ENCODE measurements at places on chromosomes 13 and 19.

DNA sequence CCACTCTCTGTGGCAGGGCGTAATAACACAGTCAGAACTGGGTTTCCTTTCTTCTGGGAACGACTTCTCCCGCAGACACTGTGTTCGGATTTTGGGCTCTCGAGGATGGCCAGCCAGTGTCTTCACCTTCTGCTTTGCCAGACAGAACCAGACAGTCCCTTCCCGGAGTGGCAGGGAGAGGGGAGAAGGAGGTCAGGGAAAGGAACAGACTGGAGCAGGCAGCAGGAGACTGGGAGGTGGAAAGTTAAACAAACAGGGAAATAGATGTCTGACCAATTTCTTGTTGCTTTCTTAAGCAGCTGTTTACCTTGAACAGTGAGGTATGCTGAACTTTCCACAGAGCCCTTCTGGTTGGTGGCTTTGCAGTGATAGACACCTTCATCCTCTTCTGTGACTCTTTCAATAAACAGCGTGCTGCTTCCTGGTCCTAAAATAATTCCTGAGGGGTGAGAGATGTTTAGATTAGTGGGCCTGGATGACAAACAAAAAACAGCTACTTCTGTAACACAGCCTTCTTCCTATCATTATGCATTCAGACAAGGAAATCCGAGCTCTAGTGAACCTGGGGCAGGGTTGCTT is 137.6 kb downstream of the FLT1 start:
- no peak for DNase-seq

DNA sequence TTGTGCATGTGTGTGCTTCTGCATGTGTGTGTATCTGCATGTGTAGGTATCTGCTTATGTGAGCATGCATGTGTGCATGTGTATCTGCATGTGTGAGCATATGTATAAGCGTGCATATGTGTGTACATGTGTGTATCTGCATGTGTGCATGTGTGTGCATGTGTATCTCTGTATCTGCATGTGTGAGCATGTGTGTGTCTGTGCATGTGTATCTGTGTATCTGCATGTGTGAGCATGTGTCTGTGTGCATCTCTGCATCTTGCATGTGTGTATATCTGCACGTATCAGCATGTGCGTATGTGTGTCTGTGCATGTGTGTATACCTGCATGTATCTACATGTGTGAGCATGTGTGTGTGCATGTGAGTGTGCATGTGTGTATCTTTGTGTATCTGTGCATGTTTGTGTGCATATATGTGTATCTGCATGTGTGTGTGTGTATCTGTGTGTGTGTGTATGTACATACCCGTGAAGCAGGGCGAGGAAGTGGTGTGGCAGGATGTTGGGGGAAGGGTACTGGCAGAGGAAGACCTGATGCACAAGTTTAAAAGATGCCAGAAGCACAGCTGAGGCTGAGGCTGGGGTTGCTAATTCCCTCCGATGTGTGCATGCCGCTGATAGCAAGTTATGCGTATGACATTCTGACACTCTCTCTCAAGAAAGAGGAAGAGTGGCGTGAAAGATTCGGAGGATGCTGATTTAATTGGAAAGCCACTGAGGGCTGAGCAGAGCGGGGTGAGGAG is 64.2 kb downstream of the TEX29 start:
- DNase-seq: no peak

GRCh38 chr19:12705654-12706331 is 9.4 kb upstream of the FBXW9 start:
- DNase-seq: no peak

DNA sequence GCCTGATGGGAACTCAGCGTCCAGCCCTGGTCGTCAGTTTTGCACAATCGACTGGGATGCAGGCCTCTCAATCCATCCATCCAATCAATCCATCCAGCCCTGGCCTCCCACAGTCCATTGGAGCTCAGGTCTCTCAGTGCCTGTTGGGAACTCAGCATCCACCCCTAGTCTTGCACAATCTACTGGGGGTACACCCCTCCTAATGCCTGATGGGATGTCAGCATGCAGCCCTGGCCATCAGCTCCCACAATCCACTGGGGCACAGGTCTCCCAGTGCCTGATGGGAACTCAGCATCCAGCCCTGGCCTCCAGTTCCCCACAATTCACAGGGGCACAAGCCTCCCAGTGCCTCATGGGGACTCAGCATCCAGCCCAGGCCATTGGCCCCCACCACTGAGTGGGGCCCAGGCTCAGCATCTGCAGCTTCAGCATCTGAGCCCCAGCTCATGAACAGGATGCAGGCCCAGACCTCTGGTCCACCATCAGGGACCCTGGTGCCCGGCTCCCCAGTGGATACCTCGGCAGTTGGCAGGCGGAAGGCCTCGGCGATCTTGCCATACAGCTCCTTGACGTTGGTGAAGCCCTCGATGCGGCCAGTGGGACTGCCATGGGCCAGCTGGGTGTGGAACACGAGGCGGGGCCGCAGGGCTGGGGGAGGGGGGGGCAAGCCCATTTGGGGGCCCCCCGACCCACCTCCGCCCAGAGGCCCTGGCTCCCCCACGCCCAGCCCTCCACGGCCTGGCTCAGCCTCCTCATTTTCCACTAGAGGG is 7.2 kb upstream of the PTGER1 start:
- no peak for DNase-seq

DNA sequence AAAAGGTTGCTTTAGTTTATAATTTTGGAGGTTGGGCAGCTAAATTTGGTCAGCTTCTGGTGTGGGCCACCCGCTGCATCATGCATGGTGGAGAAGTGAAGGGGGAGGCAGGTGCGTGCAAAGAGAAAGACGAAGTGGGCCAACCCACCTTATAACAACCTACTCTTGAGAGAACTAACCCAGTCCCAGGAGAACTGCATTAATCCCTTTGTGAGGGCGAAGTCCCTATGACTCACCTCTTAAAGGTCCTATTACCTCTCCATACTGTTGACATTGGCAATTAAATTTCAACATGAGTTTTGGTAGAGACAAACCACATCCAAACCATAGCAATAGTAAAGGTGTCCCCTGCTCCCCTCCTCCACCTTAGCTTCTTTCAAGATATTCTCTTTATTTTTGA is 7.7 kb upstream of the FGF9 start:
- DNase-seq: no peak

DNA sequence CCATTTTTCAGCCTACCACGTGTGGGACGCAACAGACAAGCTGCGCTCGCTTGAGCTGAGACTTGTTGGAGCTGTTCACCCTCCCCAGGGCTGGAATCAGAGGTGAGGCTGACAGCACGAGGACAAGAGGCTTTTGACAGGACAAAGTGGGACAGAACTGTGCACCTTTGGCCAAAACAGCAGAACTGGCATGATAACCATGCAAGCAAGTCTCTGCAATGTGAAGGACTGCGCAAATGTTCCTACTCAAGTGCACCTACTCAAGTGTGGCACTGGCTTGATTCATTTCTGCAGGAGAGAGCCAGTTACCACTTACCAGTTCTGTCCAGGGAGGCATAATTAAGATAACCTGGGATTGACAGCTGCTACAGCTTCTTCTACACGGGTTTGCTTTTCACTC is 62.2 kb upstream of the TM9SF2 start:
- DNase-seq: no peak

DNA sequence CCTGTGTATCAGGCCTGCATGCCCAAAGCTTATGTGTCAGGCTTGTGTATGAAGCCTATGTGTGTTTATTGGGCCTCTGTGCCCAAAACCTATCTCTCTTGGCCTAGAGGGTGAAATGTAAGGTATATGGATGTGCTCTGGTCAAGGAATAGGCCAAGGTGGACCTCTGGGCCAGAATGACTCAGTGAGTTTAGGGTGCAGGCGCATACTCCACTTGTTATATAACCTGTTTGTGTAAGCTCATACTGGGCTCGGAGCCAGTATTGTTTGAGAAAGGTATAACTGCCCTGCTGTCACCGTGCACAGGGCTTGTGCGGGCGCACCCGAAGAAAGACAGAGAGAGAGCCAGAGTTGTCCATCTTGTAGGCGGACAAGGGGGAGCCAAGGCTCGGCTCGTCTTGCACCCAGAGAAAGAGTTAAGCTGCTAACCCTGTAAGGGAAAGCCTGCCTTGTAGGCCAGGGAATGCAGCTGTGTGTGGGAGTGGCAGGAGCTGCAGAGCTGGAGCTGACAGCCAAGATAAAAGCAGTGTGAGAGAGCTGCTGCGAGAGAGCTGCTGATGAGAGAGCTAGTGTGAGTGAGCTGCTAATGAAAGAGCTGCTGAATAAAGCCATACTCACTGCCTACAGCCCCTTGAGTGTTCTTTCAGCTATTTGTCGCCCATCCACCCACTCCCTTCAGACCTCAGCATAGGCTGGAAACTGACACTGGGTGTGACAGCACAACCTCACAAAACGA is 43.4 kb upstream of the N4BP2L1 start:
- DNase-seq: no peak

DNA sequence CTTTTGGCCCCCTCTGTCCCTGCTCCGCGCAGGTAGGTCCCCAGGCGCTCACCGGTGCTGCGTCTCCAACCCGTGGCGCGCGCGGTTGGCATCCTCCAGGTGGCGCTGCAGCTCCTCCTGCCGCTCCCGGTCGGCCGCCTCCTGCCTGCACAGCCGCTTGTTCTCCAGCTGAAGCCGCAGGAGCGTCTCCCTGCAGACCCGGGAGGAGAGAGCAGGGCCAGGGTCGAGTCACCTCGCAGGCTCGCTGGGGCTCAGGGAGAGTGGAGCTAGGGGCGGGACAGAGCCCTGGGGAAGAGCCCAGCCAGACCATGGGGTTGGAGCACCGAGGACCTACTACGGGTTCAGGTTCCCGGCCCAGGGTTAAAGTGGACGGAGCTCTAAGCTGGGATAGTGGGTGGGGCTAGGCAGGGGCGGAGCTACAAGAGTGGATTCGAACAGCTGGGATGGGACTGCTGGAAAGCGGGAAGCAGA is 9.3 kb downstream of the HOOK2 start:
- DNase-seq: peak; percentile 84

DNA sequence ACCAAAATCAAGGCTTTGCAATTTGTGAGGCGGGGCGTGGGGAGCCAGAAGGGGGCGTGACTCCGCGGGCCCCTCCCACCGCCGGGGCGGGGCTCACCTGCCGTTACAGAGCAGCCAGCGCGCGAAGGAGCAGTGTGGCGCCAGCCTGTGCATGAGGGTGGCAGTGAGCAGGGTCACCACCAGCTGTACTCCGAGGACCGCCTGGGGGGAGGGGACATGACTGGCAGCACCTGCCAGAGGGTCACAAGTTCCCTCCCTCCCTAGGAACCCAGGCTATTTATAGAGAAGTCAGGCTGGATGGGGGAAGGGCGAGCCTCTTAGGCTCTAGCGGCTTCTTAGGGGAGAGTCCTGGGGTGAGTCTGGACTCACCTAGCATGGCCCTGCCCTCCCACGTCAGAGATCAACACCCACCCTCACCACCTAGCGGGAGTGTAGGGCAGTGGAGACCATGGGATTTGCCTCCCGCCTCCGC is 3.6 kb downstream of the TMEM161A start:
- DNase-seq: peak; percentile 48

DNA sequence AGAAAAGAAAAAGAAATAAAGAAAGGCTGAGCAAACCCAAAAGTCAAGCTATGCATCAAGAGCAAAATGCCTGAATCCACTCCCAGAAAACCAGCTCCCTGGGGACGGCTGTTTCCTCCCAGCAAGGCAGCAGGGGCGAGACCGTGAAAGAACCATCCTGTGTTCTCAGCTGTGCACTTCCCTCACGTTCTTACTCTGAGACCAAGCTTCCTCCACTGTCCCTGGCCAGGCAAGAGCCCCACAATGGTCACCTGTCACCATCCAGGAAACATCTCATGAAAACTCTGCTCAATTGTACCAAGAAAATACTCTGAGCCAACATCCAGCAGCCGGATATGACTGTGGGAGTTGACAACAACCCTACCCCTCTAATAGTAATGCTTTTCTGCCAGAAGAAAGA is 22.9 kb downstream of the RAB20 start:
- no peak for DNase-seq

- no peak for DNase-seq
These were observed 264.4 kb downstream of the UQCRFS1 start for GRCh38 chr19:28948566-28948965.

All from GM12865 (cell line).